ENCODE measurements at places on chromosomes 3 and 15.

GRCh38 chr3:55842204-55842603, 355.1 kb upstream of the WNT5A start:
- DNase-seq, result no peak

DNA sequence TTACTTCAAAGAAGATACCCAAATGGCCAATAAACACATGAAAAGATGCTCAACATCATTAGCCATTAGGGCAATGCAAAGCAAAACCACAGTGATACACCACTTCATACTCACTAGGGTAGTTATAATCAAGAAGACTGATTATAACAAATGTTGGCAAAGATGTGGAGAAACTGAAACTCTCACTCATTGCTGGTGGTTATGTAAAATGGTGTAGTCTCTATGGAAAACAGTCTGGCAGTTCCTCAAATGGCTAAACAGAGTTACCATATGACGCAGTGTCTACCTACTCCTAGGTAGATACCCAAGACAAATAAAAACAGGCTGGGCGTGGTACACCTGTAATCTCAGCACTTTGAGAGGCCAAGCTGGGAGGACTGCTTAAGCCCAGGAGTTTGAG, 3.5 kb upstream of the ZFAND6 start:
- no peak for DNase-seq

GRCh38 chr3:107975529-107976201, 115.2 kb downstream of the CD47 start:
- DNase-seq, result no peak

- no peak for DNase-seq
These were observed 213.0 kb downstream of the FMN1 start for GRCh38 chr15:32981536-32981935.

- DNase-seq, result no peak
These were observed 875.6 kb upstream of the ROBO1 start for GRCh38 chr3:80643421-80643820.

DNA sequence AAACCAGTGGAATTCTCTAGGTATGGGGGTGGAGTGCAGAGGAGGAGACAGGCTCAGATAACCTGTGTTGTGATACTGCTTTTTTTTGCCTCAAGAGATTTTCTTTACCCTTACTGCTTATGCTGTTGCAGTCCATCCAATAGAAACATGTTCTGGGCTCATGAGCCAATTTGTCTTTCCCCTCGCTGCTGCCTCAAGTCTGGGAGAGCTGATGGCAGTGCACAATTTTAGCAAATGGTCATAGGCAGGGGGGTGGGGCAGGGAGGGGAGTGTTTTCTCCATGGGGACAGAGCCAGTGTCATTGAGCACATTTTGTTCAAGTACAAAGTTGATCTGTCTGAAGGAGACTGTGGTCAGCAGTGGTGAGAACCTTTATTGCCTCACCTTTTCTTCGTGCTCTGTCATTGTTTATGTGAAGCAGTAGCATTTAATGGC, 134.9 kb downstream of the MBNL1 start:
- no peak for DNase-seq

- no peak for DNase-seq
These were observed 94.8 kb downstream of the GBE1 start for GRCh38 chr3:81666502-81667121.

GRCh38 chr3:188446014-188446413, 292.1 kb downstream of the LPP start:
- no peak for DNase-seq

All from non-pigmented ciliary epithelial cell (primary cell).